ENCODE measurements at places on chromosomes 7 and 10.

DNA sequence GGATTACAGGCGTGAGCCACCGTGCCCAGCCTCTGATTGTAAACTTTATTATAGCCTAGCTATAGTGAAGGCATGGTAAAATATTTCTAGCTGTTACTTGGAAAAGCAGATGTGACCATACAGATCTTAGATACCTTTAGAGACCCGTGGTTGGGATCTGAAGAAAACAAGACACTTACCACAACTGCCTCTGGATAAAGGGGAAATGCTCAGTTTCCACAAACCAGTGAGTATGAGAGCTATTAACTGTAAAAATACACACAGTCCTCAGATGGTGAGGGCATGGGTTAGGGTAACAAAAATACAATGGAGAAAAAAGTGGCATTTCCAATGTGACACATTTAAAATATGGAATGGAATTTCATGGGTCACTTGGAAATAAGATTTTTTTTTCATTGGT, 63.0 kb downstream of the ZNF438 start:
- no peak for DNase-seq

DNA sequence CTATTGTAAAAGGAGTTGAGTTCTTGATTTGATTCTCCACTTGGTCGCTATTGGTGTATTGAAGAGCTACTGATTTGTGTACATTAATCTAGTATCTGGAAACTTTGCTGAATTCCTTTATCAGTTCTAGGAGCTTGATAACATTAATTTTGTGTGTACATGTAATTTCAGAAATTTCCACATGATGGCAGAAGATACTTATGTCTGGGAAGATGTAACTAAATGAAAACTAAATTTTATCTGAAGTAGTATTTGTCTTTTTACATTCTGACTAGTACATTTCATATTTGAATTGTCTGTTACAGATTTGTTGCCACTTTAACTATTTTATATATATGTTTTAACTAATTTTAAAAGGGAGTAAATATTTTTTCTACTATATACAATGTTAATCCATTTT, 27.6 kb downstream of the SDHAF3 start:
- no peak for DNase-seq

DNA sequence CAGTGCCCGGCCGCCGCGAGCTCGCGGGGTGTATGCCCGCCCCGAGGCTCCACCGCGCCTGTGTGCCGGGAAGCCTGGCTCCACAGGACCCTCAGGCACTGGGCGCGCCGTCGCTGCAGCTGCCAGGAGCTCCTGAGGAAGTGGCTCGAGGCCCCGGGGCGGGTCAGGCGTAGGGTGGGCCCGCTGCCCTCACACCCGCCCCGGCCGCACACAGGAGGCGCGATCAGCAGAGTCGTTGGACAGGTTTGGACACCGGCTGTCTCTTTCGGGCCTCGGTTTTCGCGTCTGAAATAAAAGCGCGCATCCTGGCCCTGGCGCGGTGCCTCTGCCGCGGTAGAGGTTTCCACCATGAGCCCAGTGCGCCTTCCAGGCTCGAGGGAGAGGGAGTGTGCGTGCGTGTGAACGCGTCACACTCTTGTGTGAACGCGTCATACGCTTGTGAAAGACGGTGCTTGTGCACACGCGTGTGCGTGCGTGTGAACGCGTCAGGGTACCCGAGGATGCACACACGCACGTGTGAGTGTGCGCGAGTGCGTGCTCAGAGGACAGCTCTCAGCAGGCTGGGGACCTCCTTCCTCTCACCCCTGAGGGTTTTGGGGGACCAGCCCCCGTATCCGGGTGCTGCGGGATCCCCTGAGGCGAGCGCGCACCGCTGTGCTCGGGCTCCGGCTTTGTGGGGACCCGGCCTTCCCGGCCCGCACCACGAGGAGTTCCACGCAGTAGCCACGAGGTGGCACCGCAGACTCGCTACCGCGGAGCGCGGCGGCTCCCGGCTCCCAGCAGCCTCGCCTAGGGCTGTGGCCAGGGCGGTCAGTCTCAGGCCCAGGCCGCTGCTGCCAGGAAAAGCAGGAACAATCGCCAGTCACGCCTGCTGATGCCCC, 83.8 kb downstream of the BMS1 start:
- no peak for DNase-seq

DNA sequence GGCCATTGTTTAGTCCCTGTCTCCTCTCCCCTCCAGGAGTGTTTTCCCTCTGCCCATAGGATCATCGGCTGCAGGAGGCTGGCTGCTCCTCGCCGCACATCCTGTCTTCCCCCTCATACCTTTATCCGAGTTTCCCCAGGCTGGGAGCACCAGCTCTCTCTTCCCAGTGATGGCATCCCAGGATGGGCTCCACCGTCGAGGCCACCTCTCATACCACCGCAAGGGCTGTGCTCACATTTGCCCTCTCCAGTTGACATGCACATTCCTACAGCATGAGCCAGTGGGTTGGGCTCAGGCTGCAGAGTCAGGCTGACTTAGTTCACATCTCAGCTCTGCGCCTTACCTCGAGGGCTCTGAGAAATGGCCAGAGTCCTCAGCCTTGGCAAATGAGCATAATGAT, 12.1 kb downstream of the HKDC1 start:
- DNase-seq = no peak

GRCh38 chr10:49168171-49168540, 20.0 kb downstream of the TMEM273 start:
- no peak for DNase-seq

DNA sequence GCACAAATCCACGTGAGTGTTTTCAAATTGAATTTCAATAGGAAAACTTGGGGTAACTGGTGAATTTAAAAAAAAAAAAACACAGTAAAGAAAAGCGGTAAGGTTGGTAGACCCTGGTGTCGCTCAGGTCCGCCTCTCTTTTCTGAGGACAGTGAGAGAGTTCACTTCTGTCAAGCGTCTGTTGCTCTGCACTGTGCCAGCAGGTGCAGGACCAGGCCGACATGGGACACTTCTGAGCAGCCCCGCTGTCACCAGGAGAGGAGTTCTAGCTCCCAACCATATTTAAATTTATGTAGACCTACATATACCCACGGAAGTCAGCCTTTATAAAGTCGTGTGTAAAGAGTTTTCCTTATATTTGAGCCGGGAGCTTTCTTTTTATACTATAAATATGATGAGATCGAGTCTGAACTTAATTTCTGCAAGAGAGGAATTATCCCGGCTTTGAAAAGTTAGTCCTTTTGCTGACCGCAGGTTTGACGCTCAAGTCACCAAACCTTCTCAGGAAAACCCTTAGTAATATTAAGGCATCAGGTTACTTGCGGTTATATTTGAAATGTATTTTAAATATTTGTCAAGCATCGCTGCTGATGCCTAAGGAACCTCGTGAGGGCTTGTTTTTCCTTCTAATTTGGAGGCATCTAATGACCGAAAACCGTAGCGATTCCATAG, 531 bp downstream of the IKZF1 start:
- no peak for DNase-seq

DNA sequence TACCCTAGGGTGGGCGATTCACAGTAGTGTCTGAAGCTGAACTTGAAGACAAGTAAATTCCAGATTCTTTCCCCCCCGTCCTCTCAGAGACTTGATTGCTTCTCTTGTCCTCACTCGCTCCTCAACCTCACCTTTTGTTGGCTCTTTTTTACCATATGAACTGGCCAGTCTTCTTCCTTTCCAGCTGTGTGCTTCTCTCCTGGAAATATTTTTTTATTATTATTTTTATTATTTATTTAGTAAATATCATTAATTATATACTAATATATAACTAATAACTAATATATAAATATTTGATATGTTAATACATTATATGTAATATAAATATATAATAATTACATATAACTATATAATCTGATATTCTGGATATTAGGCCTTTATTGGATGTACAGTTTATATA, 484.3 kb downstream of the GALNT17 start:
- DNase-seq = no peak

- DNase-seq = no peak
Measured at GRCh38 chr10:78929541-78929940, 139.2 kb upstream of the ZMIZ1 start.

DNA sequence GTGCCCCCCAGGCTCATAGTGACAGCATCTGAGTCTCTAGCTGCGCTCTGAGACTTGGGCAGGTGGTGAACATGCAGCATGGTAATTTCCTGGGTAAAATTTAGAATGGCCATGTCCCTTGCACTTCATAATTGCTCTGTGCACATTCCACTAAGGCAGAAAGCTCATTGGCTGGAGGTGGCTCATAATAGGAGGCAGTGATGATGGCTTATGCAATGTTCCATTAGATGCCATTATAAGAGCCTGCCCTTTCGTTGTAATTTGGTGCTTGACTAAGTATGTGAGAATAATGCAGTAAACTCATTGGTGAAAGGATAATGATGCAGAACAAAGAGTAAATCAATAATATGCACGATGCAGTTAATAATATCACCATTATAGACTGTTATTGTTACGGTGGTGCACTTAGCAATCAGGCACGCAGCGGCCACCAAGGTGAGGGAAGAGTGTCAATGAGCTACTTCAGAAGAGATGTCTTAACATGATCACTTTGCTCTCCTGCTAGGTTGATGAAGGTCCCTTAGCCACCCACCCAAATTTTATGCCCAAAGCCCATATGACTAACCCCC, 545.9 kb downstream of the KCNMA1 start:
- DNase-seq = no peak

DNA sequence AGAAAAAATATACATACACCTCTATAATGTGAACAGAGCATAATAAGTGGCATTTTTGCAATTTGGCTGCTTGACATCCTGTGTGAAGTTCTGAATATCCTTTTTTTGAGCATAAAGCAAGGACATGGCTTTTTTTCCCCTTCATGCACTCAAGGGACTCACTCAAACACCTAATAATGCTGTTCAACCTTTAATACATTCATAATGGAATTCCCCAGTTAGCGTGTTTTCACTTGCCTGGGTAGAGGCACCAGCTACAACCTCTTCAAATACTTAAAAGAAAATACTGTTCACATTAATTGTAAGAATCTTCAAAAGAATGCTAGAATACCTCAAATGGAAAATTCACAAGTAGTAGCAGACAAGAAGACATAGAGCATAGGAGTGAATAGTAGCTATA, 316.8 kb downstream of the PCDH15 start:
- DNase-seq = no peak

- DNase-seq = no peak
Measured at GRCh38 chr10:25300073-25300472, 125.3 kb downstream of the GPR158 start.

- DNase-seq = no peak
Measured at GRCh38 chr7:148242294-148242821, 348.2 kb upstream of the C7orf33 start.

- no peak for DNase-seq
Measured at GRCh38 chr7:115844857-115845256, 185.7 kb downstream of the TFEC start.

- DNase-seq = no peak
Measured at GRCh38 chr7:126605056-126605455, 647.7 kb downstream of the GRM8 start.

DNA sequence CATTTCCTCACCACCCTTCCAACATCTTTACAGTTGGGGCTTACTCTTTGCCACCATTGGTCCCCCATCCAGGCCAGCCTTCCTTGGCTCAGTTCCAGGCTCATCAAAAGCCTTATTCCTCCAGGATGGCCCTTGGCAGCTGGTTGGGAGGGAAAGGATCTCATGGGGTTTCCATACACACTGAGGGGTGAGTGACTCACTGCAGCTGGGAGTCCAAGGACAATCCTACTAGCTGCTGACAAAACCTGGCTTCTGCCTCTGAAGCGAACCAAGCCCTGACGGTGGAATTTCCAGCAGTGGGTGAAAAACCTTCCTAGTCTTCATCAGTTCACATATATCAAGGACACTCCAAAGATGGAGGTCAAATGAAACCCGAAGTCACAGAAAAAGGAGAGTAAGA, 22.9 kb downstream of the CRHR2 start:
- DNase-seq = no peak

GRCh38 chr7:73451780-73452398, 18.3 kb downstream of the FZD9 start:
- DNase-seq = no peak

DNA sequence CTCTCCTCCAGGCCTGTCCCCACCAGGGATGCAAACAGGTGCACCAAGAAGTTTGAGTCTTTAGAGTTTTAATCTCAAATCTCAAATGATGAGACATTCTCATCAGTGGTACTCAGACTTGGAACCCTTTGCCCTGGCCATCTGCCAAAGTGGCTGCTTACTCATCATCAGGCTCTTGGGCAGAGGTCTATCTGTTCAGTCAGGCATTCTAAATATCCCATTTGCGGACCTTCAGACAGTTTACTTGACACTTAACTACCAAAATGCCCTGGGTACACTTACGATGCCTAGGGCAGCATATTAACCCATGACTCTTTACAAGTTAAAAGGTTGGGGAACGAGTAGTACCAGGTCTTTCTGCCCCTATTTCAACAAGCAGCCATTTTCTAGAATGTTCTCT, 61.2 kb upstream of the YAE1 start:
- DNase-seq = no peak

DNA sequence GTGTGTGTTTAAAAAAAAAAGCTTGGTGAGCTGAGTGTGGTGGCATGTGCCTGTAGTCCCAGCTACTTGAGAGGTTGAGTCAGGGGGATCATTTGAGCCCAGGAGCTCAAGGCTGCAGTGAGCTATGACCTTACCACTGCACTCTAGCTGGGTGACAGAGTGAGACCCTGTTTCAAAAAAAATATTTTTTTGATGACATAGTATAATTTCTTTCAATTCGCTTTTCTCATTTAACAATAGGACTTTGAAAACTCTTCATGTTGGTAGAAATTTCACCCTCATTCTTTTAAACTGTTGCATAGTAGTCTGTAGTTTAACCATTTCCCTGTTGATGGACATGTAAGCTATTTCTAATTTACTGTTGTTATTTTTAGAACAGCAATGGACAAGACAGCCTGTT, 55.7 kb upstream of the EXOC6 start:
- no peak for DNase-seq
